Activated T-cell treated with anti-CD3 and anti-CD28 coated beads for 24 hours (primary cell): ENCODE measurements at places on chromosomes 7 and 10.

- DNase-seq, result no peak
Measured at GRCh38 chr7:5380350-5381070, 43.1 kb downstream of the TNRC18 start.

DNA sequence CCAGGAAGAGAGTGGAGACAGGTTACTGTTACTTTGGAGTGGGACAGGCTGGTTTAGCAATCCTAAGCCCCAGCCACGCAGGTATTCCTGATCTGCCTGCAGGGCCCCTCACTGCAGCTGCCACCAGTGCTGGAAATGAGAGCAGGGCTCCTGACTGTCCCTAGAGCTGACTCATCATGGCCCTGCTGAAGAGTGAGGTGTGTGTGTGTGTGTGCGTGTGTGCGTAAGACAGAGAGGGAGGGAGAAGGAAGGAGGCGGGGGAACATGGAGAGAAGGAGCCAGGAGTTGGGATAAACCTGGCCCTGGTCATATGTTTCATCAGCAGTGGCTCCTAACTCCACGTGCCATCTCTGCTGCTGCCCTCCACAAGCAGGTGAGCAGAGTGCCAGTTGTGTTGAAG is 3.6 kb downstream of the FOXI2 start:
- DNase-seq, result no peak

DNA sequence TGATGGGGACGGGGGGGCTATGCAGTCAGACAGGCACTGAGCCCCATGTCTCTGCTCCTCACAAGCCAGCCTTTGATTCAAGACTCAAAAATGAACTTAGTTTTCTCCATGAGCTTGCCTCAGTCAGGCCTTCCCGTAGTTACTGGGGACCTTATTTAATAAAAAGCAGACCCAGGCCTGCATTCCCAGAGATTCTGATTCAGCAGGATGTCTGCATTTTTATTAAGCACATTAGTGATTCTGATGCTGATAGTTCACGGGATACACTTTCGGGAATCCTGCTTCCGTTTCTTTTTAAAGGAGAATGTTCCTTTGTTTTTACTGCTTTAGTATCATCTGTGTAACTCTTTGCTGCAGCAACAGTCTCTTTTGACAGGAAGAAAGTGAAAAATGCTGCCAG is 28.3 kb upstream of the PLPP4 start:
- no peak for DNase-seq

GRCh38 chr10:34696423-34696822 is 118.7 kb downstream of the PARD3 start:
- DNase-seq, result no peak

- no peak for DNase-seq
Measured at GRCh38 chr7:18770154-18770811, 274.7 kb downstream of the HDAC9 start.

- no peak for DNase-seq
Measured at GRCh38 chr7:135300913-135301765, 67.5 kb downstream of the STRA8 start.

- DNase-seq, result no peak
Measured at GRCh38 chr10:5887029-5887428, 2.7 kb downstream of the ANKRD16 start.

GRCh38 chr10:77371848-77372799 is 265.5 kb downstream of the KCNMA1 start:
- DNase-seq, result no peak

DNA sequence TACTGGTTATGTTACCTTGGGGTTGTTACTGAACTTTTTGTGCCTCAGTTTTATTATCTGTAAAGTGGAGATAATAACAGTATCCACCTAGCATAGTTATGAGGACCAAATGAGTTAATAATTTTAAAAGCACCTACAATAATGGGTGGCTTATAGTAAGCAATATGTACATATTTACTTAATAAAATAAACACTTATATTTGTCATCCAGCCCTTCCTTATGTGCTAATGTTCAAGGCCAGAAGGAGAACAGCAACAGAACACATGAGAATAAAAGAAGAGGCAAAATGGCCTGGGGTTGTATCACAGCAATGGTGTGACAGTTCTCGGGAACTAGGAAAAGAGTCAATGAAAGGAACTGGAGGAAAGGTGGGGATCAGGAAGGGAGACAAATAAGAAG is 255.4 kb upstream of the LRGUK start:
- DNase-seq, result no peak

DNA sequence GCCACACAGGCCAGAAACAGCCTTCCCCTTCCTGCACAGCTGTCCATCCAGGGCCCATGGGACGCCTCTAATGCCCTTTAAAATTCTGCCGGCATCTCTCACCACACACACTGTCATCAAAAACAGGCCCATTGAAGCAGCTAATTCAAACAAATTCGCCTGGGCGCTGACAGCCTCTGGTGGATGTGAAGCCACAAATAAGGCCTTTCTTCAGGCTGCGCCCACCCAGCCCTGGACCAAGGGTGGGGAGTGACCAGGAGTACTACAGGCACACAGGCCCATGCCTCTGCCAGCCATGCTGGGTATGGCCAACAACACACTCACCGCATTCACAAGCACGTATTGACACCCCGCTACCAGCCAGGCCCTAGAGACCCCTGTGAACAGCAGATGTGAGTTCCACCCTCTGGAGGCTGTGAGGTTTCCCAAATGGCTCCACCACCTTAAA is 54.6 kb downstream of the SLIT1 start:
- DNase-seq, result no peak

DNA sequence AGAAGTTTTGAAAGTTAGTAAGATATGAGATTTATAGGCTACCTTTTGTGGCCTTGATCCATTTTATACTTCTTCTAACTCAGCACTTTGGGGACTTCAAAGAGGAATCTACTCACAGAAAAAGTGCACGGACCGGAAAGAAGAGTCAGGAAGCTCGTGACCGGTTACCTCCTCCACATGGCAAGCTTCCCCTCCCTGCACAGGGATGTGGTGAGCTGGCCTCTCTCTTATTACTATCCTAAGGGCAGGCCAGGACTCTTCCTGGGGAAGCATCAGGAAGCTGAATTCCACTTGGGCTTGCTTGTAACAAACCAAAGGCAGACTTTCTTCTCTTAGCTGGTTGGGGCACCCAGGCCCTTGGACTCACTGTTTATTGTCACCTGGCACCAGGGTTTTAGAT is 170.8 kb upstream of the GLI3 start:
- no peak for DNase-seq

DNA sequence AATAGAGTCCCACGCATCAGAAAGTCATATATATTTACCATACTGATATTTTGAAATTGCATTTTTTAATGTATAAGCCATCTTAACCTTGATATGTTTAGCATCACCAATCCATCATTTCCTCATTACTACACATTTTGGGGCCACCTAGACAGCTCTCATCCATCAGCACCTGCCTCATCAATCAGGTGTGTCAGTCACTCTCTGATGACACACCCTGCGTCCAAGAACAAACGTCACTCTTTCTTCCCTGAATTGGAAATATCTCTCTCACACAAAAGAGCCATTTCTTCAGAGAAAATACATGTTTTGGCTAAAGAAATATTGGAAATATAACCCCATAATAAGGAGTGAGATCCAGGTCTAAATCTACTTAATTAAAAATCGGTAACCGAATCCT is 38.9 kb upstream of the RSU1 start:
- DNase-seq, result no peak

DNA sequence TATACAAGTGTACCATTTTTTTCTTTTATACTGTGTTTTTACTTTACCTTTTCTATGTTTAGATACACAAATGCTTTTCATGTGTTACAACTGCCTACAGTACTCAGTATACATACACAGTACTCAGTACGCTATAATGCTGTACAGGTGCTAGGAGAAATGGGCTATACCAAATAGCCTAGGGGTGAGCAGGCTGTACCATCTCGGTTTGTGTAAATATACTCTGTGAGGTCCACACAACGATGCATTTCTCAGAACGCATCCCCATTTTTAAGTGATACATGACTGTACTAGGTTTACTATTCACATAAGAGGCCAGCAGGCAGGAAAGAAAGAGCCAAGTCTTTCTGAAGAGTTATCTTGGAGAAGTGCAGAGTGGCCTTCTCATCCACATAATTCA is 426.4 kb upstream of the MTPN start:
- no peak for DNase-seq
